Osteoblast (primary cell): ENCODE measurements at places on chromosomes 12 and 14.
A peak's percentile ranks its signal among the peaks of the same experiment; 100 is the strongest.

DNA sequence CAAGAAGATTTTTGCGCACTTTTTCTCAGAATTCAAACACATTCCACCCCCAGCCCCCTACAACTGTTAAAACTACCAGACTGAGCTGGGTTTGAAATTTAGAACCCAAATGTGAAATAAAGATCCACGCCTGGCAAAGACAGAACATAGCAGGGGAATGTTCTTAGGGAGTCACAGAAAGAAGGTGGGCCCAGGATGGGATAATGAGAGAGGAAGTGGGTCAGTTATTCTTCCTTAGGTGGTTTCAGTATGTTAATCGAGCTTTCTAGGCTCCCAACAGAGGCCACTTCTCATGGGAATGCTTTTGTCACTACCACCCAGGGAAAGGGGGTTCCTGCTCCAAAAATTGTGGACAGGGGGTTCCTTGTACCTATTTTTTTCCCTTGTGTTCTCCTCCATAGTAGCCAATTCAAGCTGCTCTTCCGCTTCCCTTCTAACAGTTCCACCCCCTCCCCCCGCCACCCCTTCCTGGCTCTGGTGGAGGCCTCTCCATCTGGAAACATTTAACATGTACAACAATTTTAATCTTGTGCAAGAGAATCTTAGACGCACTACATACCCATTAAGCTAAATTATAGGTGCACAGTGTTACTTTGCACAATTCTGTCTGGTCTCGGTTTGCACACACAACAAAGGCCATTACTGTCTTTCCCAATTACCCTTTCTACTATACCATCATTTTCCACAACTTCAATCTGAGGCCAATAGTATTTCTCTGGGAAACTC lies 218.1 kb downstream of the MON2 start:
- peak overlapping the region; percentile 78 for H3K27ac ChIP-seq
- H3K4me1 ChIP-seq: peaks cover 38% of the 10 kb centered on the region
- no peaks in the 10 kb centered on the region for H3K27me3 ChIP-seq
- peaks cover 5% of the 10 kb centered on the region for H3K36me3 ChIP-seq
- DNase-seq: no peak

- DNase-seq: peak; percentile 10
- no peak overlapping the region for H3K4me3 ChIP-seq
- no peak overlapping the region for H3K27ac ChIP-seq
- no peaks in the 10 kb centered on the region for H3K36me3 ChIP-seq
- no peaks in the 10 kb centered on the region for H3K4me1 ChIP-seq
Observed at GRCh38 chr14:96662116-96662970, 134.8 kb upstream of the VRK1 start.

GRCh38 chr14:54737132-54737711 lies 165.4 kb downstream of the GCH1 start:
- H3K4me1 ChIP-seq: peaks cover 14% of the 10 kb centered on the region
- no peak overlapping the region for H3K4me3 ChIP-seq
- no peaks in the 10 kb centered on the region for H3K27me3 ChIP-seq
- H3K27ac ChIP-seq: peak overlapping the region; percentile 17

DNA sequence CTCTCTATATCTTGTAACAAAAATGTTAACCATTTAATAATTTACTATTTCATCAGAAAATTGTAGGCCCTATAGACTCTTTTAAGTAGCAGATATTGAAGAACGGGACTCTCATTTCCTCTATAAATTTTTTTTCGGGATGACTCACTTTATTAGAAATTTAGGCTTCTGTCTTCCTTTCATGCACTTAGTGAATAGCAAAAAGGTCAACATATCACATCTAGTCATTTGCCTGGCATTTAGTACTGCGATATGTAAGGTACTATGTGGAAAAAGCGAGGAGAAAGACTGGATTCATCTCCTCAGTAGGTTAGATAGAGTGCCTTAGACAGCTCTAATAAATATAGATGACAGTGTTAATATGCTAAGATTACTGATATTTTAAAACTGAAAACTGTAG lies 166.3 kb upstream of the PTPRQ start:
- DNase-seq: no peak
- H3K4me1 ChIP-seq: no peaks in the 10 kb centered on the region

DNA sequence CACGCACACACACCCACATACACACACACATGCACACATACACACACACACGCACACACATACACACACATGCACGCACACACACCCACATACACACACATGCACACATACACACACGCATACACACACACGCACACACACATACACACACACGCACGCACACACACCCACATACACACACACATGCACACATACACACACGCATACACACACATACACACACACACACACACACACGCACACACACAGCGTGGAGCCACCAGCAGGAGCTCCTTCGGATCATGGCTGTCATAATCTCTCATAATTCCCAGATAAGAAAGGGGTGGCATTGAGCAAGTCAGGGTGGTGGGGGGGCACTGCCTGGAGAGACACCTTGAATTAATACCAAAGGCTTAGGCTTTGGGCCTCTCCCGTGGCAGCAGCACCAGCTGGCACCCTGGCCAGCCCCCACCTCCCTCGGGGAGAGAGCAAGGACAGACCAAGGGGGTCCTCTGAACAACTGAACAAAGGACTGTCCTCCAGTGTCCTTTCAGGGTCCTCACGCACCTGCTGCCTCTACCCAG lies 21.9 kb downstream of the ANO2 start:
- H3K36me3 ChIP-seq: no peaks in the 10 kb centered on the region
- H3K27me3 ChIP-seq: no peaks in the 10 kb centered on the region
- DNase-seq: no peak
- no peak overlapping the region for H3K27ac ChIP-seq
- no peak overlapping the region for H3K4me3 ChIP-seq

- H3K27me3 ChIP-seq: no peaks in the 10 kb centered on the region
- no peaks in the 10 kb centered on the region for H3K36me3 ChIP-seq
- no peak for DNase-seq
- no peaks in the 10 kb centered on the region for H3K4me1 ChIP-seq
Observed at GRCh38 chr12:21336656-21337055, 1.9 kb upstream of the SLCO1A2 start.

DNA sequence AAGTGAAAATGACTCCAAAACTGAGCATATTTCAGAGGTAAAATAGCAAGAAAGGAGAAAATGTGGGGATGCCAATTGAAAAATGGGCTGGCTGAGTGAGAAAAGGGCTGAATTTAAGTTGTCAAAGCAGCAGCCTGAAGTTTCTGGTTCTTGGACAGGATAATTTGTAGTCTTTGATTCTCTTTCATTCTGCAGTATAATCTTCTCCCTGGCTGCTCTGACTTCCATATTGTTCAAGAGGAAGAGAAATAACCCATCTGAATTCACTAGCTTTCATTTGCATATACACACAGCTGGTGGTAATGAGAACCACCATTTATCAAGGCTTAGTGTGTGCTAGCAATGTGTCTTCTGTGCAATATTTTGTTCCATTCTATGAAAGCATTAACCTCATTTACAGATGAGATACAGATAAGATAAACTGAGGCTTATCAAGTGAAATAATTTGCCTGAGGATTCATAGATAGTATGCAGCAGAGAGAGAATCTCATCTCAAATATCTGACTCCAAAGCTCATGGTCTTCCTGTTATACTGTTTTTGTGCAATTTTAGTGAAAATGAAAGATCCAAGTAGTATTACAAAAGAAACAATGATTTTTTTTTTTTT lies 184.2 kb downstream of the TMTC2 start:
- no peaks in the 10 kb centered on the region for H3K36me3 ChIP-seq
- no peaks in the 10 kb centered on the region for H3K4me1 ChIP-seq
- H3K4me3 ChIP-seq: no peak overlapping the region
- no peak for DNase-seq
- no peaks in the 10 kb centered on the region for H3K27me3 ChIP-seq
- H3K27ac ChIP-seq: no peak overlapping the region

GRCh38 chr12:25496098-25496587 lies 56.9 kb downstream of the LMNTD1 start:
- H3K36me3 ChIP-seq: no peaks in the 10 kb centered on the region
- peaks cover 25% of the 10 kb centered on the region for H3K4me1 ChIP-seq
- peak overlapping the region; percentile 20 for H3K27ac ChIP-seq
- no peaks in the 10 kb centered on the region for H3K27me3 ChIP-seq

- peaks cover 12% of the 10 kb centered on the region for H3K4me1 ChIP-seq
- peak overlapping the region; percentile 92 for H3K27ac ChIP-seq
Observed at GRCh38 chr14:96501217-96501739, 904 bp upstream of the PAPOLA start.

DNA sequence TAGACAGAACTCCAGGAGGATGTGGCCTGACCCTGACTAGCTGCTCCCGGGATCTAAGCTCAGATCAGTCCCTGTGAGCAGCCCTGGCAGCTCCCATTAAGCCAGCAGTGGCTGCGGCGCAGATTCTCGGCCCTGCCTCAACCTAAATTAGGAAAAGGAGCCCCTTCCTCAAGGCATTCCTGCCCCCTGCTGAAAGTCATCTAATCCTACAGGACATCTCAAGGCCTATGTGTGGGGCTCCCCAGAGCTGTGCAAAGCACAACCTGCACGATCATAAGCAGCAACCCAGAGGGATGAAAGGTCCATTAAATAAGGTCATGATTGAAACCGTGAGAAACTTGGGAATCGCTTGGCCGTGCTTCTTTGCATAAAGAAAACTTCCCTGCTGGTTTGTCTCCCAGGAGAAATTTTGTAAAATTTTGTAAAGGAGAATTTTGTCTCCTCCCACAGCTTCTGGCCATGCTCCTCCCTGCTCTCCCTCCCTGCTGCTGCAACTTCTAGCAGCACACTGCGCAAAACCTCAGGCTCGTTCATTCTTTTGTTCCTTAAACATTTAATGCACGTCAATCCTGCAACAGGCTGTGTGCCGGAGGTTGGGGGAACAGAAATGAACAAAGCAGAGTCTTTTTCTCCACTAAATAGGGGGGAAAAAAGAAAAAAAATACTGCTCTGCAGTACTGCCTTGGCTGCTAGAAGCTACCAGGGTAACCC lies 96.6 kb upstream of the SLC35F4 start:
- no peaks in the 10 kb centered on the region for H3K36me3 ChIP-seq
- no peak overlapping the region for H3K27ac ChIP-seq
- H3K27me3 ChIP-seq: no peaks in the 10 kb centered on the region
- DNase-seq: no peak
- H3K4me1 ChIP-seq: no peaks in the 10 kb centered on the region
- H3K4me3 ChIP-seq: no peak overlapping the region

- no peaks in the 10 kb centered on the region for H3K27me3 ChIP-seq
- peak; percentile 76 for DNase-seq
- no peak overlapping the region for H3K4me3 ChIP-seq
- H3K4me1 ChIP-seq: no peaks in the 10 kb centered on the region
- H3K36me3 ChIP-seq: no peaks in the 10 kb centered on the region
Observed at GRCh38 chr14:64217308-64217707, 76.9 kb downstream of the ESR2 start.

DNA sequence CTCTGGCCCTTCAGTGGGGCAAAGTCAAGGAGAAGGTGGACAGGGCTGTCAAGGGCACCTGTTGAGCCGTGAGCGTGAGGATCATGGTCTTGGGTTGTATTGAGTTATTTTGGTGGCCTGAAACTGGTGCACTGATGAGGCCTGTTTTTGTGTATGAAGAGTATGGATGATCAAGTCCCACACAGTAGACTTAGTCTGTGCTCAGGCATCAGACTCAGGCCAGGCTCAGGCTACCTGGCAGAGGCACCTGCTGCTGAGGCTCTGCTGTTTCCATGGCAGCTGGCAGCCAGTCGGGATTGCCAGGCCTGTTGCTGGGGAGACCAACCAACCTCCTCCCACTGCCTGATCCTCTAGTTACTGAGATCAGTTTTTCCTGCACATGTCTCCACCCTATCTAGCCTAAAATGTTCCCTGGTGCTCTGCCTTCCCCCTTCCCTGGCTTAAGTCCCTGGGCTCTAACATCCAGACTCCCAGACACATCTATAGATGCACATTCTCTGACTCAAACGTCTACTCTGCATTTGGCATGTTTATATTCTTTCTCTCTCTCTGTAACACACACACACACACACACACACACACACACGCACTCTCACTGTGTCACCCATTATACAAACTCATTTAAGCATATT lies 5.1 kb downstream of the JPH4 start:
- peaks cover 57% of the 10 kb centered on the region for H3K27me3 ChIP-seq
- DNase-seq: peak; percentile 48
- no peak overlapping the region for H3K27ac ChIP-seq
- no peaks in the 10 kb centered on the region for H3K36me3 ChIP-seq
- H3K4me1 ChIP-seq: no peaks in the 10 kb centered on the region
- H3K4me3 ChIP-seq: no peak overlapping the region

DNA sequence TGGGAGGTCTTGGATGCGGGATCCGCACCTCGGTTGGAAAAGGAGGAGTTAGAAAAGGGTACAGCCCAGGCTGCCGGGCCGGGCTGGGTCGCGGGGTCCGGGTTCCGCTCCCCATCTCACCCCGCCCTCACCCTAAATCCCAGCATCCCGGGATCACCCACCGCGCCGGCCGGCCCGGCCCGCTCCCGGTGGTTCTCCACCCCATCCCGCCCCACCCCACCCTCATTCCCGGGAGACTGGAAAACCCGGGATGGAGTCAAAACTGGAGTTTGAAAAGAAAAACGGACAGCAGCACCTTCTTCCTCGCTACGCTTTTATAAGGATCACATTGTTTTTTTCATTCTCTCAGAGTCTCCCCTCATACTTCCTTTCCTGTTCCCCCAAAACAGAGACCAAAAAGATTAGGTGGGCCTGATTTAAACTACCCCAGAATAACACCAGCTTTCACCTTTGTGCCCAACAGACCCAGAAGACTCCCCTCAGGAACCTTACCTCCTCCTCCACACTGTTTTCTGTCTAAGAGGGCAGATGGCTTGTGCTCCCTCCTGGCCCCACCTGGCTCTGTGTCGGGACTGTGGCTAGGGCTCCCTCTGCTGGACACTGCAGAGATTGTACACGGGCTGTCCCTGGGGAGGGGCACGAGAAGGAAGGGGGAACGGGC lies 2.8 kb downstream of the GLI1 start:
- peak; percentile 99 for DNase-seq
- H3K27me3 ChIP-seq: peaks cover 19% of the 10 kb centered on the region
- peak overlapping the region; percentile 72 for H3K4me3 ChIP-seq
- no peak overlapping the region for H3K27ac ChIP-seq
- H3K36me3 ChIP-seq: no peaks in the 10 kb centered on the region
- H3K4me1 ChIP-seq: peaks cover 16% of the 10 kb centered on the region

- H3K27me3 ChIP-seq: no peaks in the 10 kb centered on the region
- no peak overlapping the region for H3K27ac ChIP-seq
- no peaks in the 10 kb centered on the region for H3K36me3 ChIP-seq
- DNase-seq: no peak
- no peak overlapping the region for H3K4me3 ChIP-seq
- H3K4me1 ChIP-seq: no peaks in the 10 kb centered on the region
Observed at GRCh38 chr14:71228711-71229110, 321.5 kb downstream of the PCNX1 start.

GRCh38 chr14:36176524-36176923 lies at the start of gene PTCSC3:
PTCSC3 (minus strand) TSS chr14:36176722.
- no peak within 1 kb of the TSS for H3K4me3 ChIP-seq
- H3K36me3 ChIP-seq: no peaks in the 10 kb centered on the region
- no peak within 1 kb of the TSS for H3K27ac ChIP-seq
- H3K27me3 ChIP-seq: no peaks in the 10 kb centered on the region
- DNase-seq: no peak
- H3K4me1 ChIP-seq: no peaks in the 10 kb centered on the region
